ENCODE measurements at places on chromosomes 16 and 17.

DNA sequence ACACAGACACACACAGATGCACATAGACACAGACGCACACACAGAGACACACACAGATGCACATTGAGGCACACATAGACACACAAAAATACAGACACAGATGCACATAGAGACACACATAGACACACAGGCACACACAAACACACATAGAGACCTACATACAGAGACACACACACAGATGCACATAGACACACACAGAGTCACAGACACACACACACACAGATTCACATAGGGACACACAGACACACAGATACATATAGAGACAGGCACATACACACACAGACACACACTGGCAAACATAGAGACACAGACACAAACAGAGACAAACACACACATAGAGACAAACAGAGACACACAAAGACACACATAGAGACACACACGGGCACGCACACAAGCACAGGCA, 9.9 kb upstream of the GCGR start:
- DNase-seq: no peak

DNA sequence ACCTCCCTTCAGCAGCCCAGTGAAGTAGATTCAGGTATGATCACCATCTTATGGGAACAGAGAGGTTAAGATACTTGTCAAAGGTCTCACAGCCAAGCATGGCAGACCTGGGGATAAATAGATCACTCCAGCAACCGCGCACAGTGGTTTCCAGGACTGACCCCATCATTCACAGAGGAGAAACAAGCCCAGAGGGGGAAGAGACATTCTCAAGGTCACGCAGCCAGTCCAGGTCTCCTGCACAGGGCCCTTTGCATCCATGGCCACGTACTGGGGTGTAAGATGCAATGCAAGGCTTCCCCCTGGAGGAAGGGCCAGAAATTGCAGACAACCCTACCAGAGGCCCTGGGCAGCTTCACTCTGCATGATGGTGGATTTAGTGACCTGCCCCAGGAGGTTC, 19.9 kb downstream of the TLE7 start:
- peak; percentile 18 for DNase-seq

- no peak for DNase-seq
Observed at GRCh38 chr16:80277182-80277581, 263.6 kb upstream of the DYNLRB2 start.

DNA sequence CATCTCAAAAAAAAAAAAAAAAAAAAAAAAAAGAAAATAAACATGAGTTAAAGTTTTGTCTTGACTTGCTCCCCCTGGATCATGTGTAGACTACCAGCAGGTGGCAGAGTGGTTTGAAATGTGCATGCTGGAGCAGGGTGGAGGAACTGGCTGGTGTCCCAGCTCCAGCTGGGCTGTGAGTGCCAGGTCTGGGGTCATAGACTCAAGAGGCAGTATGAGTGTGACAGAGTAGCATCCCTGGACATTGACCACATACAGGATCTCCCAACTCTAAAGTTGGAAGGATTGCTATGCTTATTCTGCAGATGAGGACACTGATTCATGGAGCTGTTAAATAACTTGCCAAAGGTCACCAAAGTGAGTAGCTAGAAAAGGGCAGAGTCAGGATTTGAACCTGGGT, 198.0 kb upstream of the MPHOSPH6 start:
- DNase-seq: peak; percentile 27

GRCh38 chr17:42436391-42436790, 13.3 kb upstream of the CAVIN1 start:
- peak; percentile 82 for DNase-seq

- no peak for DNase-seq
Observed at GRCh38 chr17:11705111-11705510, 106.8 kb downstream of the DNAH9 start.

DNA sequence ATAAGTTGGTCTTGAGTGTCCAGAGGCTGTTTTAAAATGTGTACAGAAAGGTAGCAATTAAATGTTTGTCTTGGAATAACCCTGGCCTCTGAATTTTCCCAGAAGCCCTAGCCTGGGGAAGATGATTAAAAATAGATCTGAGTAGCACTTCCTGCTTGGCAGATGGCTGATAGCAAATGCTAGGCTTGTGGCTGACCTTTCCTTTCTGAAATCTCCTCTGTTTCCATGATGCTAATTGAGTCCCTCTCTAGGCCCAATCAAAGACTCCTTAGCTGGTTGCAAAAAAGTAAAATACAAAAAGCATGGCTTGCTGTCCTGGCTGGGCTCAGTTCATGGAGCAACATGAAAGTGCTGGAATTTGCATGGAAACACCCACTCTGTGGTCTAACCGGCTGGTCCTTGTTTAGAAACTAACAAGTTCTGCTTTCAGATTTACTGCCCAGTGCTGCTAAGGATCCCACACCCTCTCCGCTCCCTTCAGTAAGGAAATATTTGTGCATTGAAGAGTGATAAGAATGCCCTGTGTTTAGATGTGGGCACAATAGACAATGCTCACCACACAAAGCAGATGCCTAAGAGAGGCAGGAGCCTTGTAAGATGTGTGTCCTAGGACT, 40.8 kb downstream of the YPEL2 start:
- no peak for DNase-seq

DNA sequence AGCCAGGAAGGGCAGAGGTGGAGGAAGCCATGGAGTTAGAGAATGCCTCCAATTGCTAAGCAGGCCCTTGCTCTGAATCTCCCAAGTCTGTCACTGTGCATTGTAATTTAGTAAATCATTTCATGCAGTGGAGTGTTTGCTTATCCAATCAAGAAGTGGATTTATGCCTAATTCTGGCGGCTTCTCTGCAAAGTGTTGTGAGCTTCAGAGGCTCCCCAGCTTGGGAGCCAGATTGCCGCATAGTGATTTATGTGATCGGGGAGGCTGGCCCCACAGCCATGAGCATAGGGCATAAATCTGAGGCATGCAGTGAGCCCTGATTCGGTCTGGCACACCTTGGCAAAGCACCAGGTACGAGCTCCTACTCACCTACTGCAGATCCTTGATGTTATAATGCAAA, 520.8 kb downstream of the HS3ST4 start:
- no peak for DNase-seq

DNA sequence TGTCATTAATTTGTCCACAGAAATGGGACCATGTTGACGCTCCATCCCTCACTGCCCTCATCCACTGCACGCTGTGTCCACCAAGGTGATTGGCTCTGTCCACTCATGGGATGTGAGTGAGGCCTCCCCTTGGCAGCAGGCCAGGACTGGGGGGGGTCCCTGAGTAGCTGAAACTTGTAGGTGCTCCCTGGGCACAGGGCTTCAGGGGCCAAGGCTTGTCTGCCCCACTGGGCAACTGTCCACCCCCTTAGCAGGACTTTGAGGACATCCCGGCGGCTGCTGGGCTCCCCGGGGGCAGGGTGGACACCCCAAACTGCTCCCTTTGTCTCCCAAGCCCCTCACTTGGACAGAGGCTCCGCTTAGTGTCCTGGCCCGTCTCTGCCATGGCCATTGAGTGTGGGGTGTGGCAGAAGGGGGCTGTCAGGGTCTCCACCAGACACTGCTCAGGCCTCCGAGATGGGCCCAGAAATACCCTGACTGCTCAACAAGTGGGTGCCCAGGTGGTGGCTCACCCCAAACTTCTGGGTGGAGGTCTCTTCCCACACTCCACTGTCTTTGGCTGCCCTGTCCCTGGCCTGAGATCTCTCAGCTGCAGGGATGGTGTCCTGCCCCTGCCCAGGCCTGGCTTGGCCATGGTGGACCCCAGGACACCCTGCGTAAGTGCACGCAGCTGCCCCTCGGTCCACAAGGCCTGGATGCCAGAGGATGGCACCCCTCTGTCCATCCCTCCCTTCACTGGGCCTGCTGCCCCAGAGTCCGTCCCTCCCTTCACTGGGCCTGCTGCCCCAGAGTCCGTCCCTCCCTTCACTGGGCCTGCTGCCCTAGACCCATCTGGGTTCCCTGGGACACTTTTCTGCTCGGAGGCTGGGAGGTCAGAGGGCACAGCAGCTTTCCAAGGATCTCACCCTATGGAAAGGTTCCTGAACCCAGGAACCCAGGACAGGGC, 2.9 kb upstream of the RAB40C start:
- DNase-seq: no peak

- peak; percentile 40 for DNase-seq
Observed at GRCh38 chr16:11585460-11586377, 1.0 kb downstream of the LITAF start.

- DNase-seq: no peak
Observed at GRCh38 chr17:5638596-5638995, 54.3 kb upstream of the NLRP1 start.

DNA sequence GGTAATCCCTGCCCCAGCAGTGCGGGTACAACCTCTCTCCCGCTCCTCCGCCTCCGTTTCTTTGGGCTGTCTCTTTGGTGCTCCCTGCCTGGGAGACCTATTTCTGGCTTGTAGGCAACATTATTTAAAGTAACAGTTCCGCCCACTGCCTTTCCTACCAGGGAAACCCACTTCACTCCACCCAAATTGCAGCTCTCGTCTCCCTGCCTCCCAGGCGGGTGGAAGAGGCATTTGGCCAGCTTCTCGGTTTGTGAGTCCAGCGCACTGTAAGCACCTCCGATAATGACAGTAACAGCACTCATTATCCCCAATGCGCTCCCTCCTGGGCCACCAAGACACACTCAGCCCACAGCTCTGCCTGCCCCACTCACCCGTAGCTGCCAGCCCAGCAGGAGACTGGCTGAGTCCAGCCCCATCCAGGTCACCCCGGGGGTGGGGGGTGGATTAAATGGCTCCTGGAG, 165.1 kb upstream of the CDC42EP4 start:
- no peak for DNase-seq

DNA sequence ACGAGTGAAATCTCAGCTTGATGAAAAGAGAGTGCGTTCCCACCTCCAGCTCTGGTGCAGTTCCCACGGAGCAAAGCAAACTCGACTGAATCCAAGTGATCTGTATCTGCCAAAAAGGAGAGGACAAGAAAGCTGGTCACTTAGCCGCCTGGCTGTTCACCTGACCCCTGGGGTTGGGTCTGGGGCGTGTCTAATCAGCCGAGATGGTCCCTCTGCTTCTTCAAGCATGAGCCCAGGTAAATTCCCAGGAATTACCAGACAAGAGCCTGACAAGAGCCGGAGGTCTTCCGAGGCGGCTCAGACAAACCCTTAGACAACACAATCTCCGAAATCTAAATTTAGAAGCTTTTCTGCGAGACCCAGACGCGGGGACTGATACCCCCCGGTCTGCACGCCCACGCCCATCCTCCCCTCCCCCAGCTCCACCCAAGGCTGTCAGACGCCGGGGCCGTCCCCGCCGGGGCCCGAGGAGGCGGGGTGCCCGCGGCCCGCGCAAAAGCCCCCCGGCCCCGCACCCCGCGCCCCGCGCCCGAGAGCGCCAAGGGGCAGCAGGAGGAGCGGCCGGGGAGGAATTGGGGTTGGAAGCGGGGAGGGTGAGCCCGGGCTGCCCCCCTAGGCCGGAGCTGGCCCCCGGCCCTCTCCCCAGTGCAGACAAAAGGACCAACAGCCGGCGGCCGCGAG, 674 bp downstream of the ZNF821 start:
- DNase-seq: peak; percentile 14

GRCh38 chr16:14489460-14489859, 140.6 kb downstream of the PARN start:
- DNase-seq: no peak

- DNase-seq: no peak
Observed at GRCh38 chr16:81483970-81484595, 39.5 kb downstream of the CMIP start.

DNA sequence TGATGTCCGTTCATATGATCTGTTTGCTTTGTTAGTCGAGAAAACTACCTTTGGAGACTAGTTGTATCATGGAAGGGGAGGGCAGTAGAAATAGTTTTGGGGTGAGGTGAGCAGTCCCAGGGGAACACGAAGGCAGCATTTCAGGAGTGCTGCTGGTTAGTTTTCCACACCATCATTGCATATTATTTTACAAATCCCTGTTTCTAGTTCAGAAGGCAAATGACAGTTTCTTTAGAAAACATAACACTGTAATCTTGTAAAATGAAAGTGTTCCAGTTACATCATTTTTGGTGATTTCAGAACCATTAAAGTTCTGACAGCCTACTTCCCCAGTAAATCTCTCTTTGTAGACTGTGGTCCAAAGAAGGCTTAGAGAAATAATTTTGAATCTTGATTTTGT, 25.4 kb downstream of the BANP start:
- no peak for DNase-seq

DNA sequence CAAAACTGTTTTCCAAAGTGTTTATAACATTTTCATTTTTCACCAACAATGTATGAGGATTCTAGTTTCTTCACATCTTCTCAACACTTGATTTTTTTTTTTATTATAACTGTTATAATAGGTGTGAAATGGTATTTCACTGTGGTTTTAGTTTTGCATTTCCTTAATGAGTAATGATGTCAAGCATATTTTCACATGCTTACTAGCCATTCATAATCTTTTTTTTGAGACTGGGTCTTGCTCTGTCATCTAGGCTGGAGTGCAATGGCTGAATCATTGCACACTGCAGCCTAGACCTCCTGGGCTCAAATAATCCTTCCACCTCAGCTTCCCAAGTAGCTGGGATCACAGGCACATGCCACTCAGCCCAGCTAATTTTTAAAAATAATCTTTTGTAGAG, 65.1 kb downstream of the EFCAB13 start:
- DNase-seq: no peak

GRCh38 chr17:75472119-75472518, 15.7 kb downstream of the TMEM94 start:
- no peak for DNase-seq

DNA sequence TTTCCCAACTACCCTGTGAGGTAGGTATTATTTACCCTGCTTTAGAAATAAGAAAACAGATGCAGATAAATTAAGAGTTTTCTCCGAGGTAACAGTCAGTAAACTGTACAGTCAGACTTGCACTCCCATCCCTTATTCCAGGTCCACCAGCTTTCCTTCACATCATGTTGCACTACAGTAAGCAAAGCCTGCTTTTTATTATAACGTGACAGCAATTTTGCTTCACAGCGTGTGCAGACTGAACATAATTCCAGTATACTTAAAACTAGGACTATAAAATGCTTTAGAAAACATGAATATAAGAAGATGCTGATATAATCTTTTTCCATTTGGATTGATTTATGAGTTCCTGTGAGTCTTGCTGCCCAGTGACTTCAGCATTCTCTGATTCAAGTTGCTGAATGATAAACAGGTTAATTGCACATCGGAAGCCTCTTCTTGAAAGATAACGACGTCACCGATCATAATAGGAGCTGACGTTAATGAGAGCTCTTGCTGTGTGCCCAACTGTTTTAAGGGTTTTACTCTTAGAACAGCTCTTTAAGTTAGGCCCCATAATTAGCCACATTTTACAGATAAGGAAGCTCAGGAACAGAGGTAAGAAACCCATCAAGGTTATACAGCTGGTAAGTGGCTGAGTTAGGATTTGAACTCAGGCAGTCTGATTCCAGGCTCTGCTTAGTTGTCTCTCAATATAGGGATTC, 1.4 kb downstream of the LIG3 start:
- peak; percentile 29 for DNase-seq

GRCh38 chr17:18025945-18026776, 12.8 kb downstream of the ATPAF2 start:
- peak; percentile 85 for DNase-seq

- peak; percentile 81 for DNase-seq
Observed at GRCh38 chr16:85372627-85373372, 240.3 kb upstream of the GSE1 start.

DNA sequence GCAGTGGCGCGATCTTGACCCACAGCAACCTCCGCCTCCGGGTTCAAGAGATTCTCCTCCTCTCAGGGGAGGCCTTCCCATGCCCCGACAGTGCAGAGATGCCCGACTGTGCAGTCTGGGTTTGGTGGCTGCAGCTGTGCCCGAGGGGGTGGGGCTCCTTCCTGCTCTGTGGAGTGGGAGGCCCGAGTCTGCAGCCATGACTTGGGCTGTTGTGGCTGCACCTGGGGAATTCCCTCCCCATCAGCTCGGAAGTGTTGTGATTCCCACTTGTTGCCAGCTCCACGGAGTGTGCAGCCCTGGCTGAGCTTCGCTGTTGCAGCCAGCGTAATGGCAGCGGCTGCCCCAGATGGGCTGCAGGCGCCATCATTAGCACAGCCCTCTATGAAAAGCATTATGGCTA, 66.4 kb upstream of the SMIM36 start:
- no peak for DNase-seq
